HS-5 (cell line): ENCODE measurements at places on chromosomes 16 and 17.

GRCh38 chr17:43003542-43004172 lies 2.9 kb upstream of the IFI35 start:
- no peak for DNase-seq

- no peak for DNase-seq
Observed at GRCh38 chr16:4494746-4495490, 18.7 kb downstream of the HMOX2 start.

DNA sequence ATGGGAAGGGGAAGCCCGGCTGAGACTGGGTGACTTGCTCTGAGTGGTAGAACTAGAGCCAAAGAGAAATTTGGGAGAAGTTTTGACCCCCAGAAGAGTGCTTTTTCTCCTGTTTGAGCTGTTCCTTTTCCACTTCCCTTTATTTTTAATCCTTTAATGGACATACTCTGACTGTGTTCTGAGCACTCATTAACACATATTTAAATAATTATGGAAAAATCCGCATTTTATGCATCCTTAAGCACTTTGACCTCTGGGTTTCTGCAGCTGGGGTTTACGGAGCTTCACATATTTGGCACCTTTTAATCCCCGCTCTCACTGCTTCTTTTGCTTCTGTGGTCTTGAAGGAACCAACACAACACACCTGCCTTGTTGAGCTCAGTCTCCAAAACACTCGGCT lies 114.7 kb downstream of the FOXL1 start:
- DNase-seq, result no peak

DNA sequence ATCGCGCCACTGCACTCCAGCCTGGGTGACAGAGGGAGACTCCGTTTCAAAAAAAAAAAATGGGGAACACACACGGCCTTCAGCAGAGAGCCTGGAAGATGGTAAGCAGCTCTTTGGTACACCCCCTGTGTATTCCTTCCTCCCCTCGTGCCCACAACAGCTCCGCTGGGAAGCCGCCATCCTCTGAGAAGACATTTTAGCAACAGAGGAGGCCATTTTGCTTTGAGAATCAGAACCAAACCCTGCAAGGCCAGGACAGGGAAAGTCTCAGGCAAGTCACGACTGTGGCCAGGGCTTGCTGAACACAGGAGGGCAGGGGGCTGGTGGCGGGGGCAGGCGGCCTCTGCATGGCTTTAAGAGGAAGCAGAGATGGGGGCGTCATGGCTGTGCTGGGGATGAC lies 45.7 kb downstream of the SOCS1 start:
- no peak for DNase-seq

DNA sequence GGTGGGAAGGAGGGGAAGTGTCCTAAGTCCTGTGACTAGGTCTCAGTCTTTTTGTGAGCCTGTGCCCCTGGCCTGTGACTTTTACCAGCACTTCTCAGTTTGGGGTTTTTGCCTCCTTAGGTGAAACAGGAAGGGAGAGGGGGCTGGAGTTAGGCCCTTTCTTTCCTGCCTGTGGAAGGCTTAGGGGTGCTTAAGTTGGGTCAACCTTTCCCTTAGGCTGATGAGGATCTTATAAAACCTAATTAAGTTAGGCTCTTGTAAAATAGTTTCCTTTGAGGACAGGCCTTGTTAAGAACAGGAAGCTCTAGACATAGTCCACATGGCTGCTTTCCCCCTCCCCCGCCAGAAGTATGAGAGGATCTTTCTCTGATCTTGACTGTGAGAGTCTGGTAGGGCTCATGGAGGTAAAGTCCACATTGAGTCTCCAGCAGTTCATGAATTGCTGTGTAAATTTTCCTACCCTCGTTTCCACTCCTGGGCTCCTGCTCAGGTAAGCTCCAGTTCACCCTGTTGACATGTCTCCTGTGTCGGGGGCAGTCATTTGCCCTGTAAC lies 17.0 kb upstream of the DNASE1 start:
- DNase-seq, result no peak

GRCh38 chr16:11078812-11079459 lies 134.6 kb downstream of the CLEC16A start:
- no peak for DNase-seq

DNA sequence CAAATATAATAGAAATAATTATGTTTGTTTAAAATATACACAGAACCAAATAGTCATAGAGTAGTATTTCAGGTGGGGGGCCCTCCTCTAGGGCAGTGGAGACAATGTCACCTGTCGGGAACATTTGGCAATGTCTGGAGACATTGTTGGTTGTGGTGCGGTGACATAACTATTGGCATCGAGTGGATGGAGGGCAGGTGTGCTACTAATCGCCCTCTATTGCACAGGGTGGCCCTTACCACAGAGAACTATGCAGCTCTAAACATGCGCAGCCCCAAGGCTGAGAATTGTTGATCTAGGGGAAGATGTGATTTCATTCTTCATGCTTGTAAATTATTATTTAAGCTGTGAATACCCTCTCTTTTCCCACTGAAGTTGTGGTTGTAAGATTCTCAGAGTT lies 594.0 kb downstream of the WWOX start:
- no peak for DNase-seq

GRCh38 chr16:75550211-75550662 lies 5.8 kb downstream of the TMEM231 start:
- DNase-seq, result no peak

- no peak for DNase-seq
Observed at GRCh38 chr16:70304892-70305448, 6.0 kb downstream of the DDX19B start.

GRCh38 chr17:5877948-5878347 lies 192.2 kb upstream of the WSCD1 start:
- DNase-seq, result no peak

- DNase-seq, result no peak
Observed at GRCh38 chr17:17076066-17076465, 33.8 kb downstream of the MPRIP start.

DNA sequence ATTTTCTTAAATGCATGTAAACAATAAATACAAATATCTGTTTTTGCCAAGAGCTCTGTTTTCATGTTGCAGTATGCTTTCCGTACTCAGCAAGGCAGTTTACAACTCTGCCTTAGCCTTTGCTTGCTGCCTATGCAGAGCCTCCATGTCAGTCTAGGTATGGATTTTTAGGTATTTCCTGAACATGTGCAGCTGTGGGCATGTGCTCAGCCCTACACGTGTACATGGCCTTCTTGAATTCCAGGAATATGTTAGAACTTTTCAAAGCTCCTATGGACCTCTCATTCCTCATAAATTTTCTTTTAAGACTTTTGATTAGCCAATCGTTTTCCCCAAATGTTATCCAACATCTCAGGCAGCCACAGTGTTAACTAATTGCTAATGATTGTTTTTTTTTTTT lies 63.8 kb downstream of the SYCE1L start:
- no peak for DNase-seq

DNA sequence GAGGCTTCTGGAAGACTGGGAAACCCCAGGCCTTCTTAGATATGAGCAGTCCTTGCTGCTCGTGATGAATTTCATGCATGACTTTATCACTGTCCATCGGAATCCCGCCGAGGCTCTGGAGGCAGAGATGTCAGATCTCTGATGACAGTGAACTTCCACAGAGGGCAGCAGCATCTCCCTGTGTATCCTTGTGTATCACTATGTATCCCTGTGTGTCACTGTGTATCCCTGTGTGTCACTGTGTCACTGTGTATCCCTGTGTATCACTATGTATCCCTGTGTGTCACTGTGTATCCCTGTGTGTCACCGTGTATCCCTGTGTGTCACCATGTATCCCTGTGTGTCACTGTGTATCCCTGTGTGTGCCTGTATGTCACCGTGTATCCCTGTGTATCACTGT lies 160.2 kb upstream of the CHMP6 start:
- DNase-seq, result no peak

GRCh38 chr17:71446645-71447437 lies 674.0 kb upstream of the SOX9 start:
- DNase-seq, result no peak

GRCh38 chr16:8084882-8085281 lies 505.4 kb downstream of the TMEM114 start:
- DNase-seq, result no peak

DNA sequence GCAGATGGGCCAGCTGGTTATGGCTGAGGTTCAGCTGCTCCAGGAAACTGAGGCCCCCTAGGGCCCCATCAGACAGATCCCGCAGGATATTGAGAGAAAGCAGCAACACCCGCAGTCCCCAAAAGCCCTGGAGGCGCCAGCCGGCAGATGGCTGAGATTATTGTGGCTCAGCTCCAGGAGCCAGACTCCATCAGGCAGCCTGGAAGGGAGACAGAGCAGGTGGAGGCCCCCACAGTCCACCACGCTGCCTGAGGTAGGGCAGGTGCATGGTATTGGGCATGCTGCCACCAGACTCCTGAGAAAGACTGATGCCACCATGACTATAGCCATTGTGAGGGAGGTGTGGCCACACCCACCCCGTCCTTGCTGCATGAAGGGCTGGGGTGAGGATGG lies 9.5 kb upstream of the TMEM101 start:
- no peak for DNase-seq

- no peak for DNase-seq
Observed at GRCh38 chr17:45431531-45432404, 902 bp downstream of the ARHGAP27 start.

GRCh38 chr17:29557739-29558116 lies 9.1 kb downstream of the ABHD15 start:
- DNase-seq, result no peak

DNA sequence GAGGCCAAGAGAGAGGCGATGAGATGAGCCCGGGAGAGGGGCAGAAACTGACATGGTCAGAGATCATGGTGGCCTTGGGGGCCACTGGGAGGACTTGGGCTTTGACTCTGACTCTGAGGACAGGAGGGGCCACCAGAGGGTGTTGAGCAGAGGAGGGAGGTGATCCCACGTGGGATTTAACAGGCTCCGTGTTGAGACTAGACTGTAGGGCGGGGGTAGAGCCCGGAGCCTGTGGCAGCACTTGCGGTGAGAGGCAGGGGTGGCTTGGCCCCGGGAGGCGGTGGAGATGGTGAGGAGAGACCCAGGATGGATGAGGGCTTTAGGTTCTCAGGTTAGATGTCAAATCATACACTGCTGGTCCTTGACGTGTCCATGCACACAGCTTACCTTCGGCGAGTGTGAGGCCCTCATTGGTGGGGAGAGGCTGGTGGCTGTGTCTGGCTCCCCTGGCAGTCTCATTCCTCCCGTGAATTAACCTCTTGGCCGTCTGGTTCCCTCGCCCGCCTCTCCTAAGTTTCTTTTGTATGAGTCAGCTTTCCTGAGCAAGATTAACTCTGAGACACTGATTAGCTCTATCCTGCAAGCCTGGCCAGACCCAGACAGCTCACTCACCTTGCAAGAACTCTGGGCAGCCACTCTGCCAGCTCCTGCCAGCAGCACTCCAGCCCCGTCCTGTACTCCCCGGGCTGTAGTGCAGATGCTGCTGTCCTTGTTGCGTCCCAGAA lies 39.7 kb downstream of the VPS35L start:
- no peak for DNase-seq

- DNase-seq, result no peak
Observed at GRCh38 chr17:44557651-44558285, 484 bp downstream of the FZD2 start.

DNA sequence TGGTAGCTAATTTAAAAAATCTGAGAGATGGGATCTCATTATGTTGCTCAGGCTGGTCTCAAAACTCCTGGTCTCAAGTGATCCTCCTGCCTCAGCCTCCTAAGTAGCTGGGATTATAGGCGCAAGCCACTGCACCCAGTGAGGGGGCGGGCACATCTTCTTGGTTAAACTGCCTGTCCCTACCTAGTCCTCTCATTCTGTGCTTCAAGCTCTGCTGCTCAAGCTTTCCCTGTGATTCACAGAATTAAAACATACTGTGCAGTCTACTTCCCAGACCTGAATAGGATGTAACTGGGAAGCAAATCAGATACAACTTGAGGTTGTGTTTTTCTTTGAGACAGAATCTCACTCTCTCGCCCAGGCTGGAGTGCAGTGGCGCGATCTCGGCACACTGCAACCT lies 2.3 kb downstream of the MRPL38 start:
- no peak for DNase-seq

DNA sequence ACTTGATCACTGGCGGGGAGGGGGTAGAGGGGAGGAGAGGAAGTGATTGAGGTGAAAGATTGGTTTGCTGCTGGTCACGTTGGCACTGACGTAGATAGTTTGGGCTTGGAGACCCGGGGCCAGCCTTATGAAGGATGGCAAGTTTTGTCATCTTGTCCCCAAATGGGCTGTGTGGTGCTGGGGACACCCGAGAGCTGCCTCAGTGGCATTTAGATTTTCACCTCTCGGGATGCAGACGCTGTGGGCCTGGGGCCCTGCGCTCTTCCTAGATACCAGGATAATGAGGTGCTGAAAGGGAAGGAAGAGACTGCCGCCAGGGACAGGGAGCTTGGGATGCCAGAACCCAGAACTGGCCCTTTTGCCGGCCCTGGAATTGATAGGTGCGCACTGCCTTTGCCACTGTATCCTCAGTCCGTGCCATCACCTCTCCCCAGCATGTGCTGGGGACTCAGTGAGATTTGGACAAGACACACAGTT lies 1.4 kb upstream of the SOCS3 start:
- no peak for DNase-seq

- no peak for DNase-seq
Observed at GRCh38 chr17:9755083-9755482, 36.3 kb downstream of the DHRS7C start.

- no peak for DNase-seq
Observed at GRCh38 chr17:28370035-28370743, at the start of gene VTN. VTN (minus strand) TSS chr17:28370307; CDS start chr17:28370203, 104 bp downstream.

DNA sequence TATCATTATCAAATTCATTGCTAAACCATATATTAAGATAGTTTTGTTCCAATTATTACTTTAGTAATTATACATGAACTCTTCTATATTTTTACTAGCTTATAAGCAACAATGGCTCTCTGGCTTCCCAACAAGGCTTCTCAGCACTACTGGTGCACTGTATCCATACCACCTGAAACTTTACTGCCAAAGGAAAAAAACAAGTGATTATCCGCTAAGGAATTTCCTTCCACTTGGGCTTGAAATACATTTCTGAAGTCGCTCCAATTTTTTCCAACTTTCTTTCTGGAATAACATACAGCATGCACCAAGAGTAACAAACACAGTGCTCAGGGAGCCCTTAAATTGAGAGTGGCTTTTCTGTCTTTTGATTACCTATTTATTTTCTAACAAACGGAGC lies 2.1 kb downstream of the CSNK2A2 start:
- no peak for DNase-seq
